ENCODE measurements at places on chromosomes 12 and 14. TPM values are rescaled to one million over a fixed set of nuclear protein-coding genes. Genes with fewer than 3 reads are reported as not detected.

DNA sequence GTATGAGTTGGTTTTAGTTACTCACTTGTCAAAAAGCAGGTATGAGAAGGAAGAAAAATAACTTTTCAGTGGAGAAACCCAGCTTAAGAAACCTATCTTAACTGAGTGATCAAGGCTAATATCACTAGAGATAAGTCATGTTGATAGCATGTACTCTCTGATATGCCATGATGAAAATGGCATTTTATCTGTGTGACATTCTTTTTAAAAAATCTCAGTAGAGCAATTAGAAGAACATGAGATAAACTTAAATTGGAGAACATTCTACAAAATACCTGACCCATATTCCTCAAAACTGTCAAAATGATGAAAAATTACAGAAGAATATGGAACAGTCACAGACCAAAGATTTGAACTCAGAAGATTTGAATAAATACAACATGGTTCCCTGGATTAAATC, 912.4 kb upstream of the ATXN7L3B start:
- DNase-seq = no peak

DNA sequence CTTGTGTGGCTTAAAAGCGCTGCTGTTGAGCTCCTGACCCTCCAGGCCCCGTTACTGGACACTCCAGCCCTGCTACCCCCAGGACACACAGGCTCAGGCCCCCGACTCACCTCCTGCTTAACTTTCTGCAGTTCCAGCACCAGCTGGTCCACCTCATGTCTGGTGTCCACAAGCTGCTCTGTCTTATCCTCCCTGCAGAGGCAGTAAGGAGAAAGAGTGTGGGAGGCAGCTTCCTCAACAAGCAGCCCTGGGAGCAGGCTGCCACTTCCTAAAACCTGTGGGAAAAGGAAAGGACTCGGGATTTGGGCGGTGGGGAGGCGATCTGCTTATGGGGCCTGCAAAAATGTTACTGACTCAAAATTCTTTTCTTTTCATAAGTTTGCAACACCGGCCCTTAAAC, 79.2 kb downstream of the CCDC88C start:
- no peak for DNase-seq

The KRT8 gene
- polyA plus RNA-seq = 1,338 TPM

GRCh38 chr12:3285570-3285969, 205.4 kb upstream of the PRMT8 start:
- no peak for DNase-seq

The MANSC4 gene
- 0.19 TPM for polyA plus RNA-seq

DNA sequence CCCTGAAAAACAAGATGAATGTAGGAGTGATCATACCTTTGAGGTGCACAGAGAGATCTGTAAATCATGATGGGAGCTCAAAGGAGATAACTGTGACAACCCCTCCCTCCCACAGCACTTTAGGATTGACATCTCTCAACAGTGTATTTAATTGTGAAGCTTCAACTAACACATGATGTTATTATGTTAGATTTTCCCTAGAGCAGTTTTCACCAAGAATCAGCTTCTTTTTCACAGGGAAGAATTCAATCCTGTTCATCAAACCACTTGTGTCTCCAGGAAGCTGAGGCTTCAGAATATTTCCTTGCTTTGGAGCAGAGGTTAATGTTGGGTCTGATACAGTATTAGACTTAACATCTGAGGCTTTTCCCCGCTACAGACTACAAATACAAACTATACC, 11.8 kb downstream of the RPS6KA5 start:
- no peak for DNase-seq

- peak; percentile 4 for DNase-seq
Measured at GRCh38 chr12:40258371-40258770, 33.6 kb downstream of the LRRK2 start.

The FLVCR2 gene
- 11.3 TPM for polyA plus RNA-seq

DNA sequence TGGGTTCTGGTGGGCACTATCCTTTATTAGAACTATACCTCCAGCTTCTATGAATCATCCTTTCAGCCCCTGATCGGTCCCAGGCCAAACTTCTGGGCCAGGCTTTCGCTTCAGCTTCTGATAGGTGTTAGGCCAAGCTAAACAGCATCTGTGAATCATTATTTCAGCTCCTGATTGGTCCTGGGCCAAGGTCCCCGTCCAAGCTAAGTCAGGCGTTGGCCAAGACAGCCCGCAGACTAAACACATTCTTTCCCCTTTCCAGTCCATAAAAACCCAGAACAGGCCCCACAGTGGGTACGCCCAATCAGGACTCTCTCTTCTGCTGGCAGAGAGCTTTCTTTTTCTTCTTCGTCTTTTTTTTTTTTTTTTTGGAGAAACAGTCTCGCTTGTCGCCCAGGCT, 1808.9 kb upstream of the SEL1L start:
- no peak for DNase-seq

The SYT1 gene
- 12.6 TPM for polyA plus RNA-seq

- DNase-seq = no peak
Measured at GRCh38 chr12:49873361-49873934, 30.3 kb downstream of the FAIM2 start.

The ABCC9 gene
- polyA plus RNA-seq = 7.4 TPM

DNA sequence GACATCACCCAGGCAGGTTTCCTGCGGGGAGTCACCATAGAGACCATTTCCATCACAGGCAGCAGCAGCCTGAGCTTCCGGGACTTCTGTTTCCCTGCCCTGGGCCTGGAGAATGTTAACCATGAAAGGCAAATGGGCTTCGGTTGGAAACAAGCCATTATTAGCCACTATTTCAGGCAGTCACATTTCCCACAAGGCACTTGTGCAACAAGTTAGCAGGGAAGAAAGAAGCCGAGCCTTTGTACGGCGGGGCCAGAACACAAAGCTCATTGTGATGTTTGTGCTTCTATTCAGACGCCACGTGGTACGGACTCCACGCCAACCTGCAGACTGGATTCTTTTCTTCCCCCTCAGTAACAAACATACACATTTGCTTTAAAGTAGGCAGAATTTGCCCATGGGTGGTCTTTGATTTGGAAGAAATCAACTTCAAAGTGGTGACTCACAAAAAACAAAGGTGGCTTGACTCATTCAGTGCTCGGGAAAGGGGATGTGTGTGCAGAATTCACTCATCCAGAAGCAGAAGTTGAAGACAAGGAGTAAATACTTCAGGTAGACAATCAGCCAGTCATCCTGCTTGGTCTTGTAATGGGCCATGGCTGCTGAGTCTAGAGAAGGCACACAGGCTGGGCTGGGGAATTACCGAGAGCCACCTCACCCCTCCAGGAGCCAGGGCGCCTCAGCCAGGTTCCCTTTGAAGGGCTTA, 154.2 kb upstream of the PRMT8 start:
- peak; percentile 45 for DNase-seq

- no peak for DNase-seq
Measured at GRCh38 chr12:41724216-41724615, 420.5 kb downstream of the GXYLT1 start.

The WSB2 gene
- 68.1 TPM for polyA plus RNA-seq

GRCh38 chr12:32693036-32693435, 13.9 kb downstream of the DNM1L start:
- DNase-seq = no peak

GRCh38 chr12:91766454-91766853, 379.2 kb downstream of the BTG1 start:
- no peak for DNase-seq

The KCNMB4 gene
- polyA plus RNA-seq = 2.9 TPM

DNA sequence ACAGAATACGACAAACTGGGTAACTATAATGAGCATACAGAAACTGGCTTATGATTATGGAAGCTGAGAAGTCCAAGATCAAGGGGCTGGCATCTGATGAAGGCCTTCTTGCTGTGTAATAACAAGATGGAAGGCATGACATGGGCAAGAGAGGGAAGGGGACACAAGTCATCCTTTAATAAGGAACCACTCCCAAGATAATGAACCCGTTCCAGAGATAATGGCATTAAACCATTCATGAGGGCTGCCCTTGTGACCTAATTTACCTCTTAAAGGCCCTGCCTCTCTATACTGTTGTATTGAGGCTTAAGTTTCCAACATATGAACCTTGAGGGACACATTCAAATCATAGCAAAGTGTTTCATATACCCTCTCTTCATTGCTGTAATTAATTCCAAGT, 4.6 kb upstream of the VTI1B start:
- no peak for DNase-seq

DNA sequence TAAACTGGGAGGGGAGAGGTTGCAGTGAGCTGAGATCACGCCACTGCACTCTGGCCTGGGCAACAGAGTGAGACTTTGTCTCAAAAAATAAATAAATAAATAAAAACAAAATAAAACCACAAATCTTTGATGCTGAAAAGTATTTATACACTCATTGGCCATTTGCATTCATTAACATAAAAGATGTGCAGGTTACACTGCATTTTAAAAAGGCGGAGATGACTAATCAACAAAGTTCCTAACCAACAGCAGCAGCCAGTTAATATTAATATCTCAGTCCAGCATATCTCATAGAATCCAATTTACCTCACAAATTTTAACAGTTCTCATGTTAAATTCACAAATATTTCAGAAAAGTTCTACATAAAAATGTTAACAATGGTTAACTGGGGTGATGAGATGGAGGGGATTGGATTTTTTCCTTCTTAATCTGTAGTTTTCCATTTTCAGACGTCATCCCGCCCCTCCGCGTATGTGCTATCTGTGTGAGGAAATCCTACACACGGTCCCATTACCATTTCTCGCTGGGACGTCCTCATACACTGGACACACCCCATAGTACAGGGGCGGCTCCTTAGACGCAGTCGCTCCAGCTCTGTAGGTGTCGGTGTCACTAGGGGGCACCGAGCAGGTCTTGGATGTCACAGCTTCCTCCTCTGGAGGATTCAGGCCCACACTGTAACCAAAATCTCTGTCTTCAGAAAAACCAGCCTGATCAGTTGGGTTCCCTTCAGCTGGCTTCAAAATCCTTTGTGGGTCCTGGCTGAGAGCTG, 7.3 kb downstream of the ANKLE2 start:
- DNase-seq = no peak

GRCh38 chr14:64391113-64391725, 3.1 kb downstream of the MTHFD1 start:
- DNase-seq = no peak

GRCh38 chr12:122199484-122200355, 3.8 kb upstream of the B3GNT4 start:
- DNase-seq = no peak

The OR9K2 gene
- not detected for polyA plus RNA-seq

GRCh38 chr14:76837524-76837923, 11.3 kb downstream of the LRRC74A start:
- DNase-seq = no peak

The HNRNPC gene
- 668 TPM for polyA plus RNA-seq

The MMAB gene
- polyA plus RNA-seq = 30.3 TPM

The GALNT6 gene
- 31.1 TPM for polyA plus RNA-seq

The CLEC9A gene
- 2.5 TPM for polyA plus RNA-seq

- no peak for DNase-seq
Measured at GRCh38 chr12:123976227-123976826, 3.3 kb downstream of the ZNF664 start.

- DNase-seq = no peak
Measured at GRCh38 chr12:132618683-132619043, at the start of gene P2RX2. Gene P2RX2, plus strand, starts transcription at chr12:132618776. Its CDS starts 41 bp downstream, at chr12:132618817.

DNA sequence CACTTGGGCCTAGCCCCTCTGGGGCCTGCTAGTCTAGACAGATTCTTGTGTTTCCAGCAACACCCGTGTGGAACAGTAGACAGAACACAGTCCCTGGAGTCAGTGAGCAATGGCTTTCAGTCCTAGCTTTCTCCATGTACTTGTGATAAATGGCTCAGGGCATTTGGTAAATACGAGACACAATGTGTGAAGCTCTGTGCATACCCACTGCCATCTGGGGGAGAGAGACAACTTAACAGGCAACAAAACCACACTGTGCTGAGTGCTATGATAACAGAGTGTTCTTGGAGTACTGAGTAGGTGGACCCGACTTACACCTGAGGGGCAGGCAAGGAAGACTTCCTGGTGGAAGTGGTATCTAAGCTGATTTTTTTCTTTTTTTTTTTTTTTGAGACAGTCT, 86.3 kb upstream of the TBX3 start:
- no peak for DNase-seq

The CLEC1B gene
- polyA plus RNA-seq = 0.19 TPM

DNA sequence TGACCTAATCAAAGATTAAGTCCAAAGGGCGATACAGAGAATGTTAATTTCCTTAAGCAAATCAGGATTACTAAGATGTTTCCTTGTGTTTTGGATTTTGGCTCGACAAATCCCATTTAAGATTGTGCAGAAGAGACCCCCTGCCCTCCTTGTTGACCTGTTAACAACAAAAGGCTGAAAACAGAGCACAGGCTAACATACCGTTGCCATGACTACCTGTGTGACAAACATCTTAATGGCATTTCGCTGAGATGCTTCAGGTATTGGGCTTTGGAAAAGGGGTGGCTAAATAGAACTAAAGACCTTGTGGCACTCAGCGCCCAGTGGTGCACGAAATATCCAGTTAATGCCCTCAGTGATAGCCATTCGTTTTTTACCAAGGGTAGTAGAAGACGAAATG, 1532.3 kb upstream of the TMEM132C start:
- no peak for DNase-seq

The ATXN3 gene
- polyA plus RNA-seq = 19.4 TPM

The FAM181A gene
- not detected for polyA plus RNA-seq

The ZDHHC22 gene
- 1.6 TPM for polyA plus RNA-seq

The CMA1 gene
- not detected for polyA plus RNA-seq

- no peak for DNase-seq
Measured at GRCh38 chr12:112713471-112713870, 78.1 kb upstream of the RPH3A start.

GRCh38 chr14:65948302-65948701, 535.8 kb downstream of the FUT8 start:
- DNase-seq = no peak

- DNase-seq = no peak
Measured at GRCh38 chr12:68327896-68328295, 4.3 kb downstream of the MDM1 start.

The RAB35 gene
- 29.4 TPM for polyA plus RNA-seq

GRCh38 chr14:22280497-22281316, 308.3 kb downstream of the DAD1 start:
- no peak for DNase-seq

DNA sequence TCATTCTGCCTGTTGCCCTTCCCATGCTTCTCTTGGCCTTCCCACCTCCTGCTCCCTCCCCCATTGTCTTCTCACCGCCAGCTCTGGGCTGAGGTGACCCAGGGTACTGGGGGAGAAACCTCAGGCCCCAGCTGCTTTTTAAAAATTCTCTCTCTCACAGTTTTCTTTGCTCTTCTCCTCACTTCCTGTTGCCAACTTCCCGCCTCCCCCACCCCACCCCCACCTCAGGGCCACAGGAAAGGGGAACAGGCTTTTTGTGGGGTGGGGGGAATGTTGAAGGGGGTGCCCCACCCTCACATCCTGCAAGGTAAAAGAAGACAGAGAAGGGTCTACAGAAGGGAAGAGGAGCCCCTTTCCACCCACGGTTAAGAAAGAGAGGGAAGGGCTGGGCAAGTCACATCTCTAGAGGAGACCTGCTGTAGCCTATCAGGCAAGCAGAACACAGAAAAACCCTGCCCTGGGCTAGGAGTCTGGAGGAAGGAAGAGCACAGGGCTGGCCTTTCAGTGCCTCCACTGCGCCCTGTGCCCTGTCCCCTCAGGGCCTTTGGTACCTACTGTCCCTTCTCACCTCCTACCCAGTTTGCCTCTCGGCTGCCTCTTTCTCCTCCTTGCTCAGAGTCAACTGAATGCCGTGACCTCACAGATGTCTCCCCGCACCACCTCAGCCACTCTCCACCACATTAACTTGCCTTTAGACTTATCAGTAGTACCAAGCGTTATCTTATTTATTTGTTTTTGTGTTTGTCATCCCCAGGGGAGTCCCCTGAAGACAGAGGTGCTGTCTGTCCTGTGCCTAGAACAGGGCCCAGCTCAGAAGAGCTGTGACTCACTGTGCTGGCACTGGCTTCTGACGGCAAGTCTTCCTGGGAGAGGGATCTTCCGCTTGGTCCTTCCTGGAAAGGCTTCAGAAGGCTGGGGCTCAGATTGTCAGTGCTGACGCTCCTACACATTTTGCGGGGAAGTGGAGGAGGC, 1.7 kb downstream of the ARHGAP9 start:
- no peak for DNase-seq
